ENCODE measurements at places on chromosomes 3 and 15.

GRCh38 chr15:67509918-67510317 lies 11.0 kb upstream of the C15orf61 start:
- DNase-seq, result no peak

DNA sequence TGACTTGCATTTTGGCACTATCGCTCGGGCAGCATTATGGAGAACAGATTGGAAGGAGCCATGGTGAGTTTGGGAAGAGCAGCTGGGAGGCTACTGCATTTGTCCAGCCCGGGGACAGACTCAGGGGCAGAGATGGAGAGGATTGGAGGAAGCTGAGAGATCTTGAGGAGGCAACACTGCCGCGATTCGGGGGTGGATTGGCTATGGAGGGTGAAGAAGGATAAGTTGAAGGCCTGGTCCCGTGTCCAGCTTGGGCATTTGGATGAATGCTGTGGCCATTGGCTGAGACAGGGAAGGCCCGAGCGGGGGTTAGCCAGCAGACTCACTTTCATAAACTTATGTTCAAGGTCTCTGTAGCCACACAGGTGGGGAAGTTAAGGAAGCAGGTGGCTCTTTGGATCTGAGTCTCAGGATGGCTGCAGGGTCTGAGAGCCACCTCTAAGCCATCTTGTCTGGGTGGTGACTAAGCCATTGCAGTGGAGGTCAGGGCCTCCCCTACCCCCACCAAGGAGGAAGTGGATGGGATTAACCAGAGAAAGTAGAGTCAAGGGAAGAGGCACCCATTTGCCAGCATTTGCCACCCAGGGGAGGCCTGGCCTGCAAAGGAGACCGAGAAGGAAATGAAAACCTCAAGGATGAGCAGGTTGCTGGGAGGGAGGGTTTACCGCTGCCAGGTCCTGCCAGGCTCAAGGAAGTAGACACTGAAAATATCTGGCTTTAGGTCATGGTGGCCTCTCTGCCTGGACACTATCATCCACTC lies 144.0 kb upstream of the TLE3 start:
- DNase-seq, result no peak

DNA sequence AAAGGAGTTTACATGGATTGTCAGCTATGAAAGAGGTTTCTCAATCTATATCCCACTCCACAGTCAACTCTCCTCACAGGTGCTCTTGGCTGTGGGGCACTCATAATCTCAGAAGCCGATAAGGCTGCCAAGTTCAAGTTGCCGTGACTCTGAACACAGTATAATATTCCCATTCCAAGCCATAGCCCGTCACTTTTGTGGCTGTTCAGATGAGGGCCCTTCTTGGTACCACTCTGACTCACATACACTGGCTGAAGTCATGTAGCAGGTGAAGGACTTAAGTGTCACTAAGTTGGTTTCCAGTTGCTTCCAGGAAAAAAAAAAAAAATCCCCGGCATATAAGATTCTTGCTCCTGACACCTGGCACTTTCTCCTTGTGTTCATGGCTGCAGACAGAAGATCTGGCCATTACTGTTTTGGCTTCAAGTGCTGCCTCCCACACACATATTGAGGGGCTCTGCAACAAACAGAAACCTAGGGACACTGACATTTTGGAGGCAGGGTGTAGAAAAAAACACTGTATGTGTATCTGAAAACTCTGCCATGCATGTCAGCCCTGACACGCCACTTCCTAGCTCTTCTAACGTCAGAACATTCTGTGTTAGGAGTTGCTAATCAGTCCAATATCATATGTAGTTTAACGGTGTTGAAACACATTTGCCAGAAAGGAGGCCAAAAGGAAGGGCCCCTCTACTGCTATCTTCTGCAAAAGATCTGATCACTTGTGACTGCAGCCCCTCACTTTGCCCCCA lies 170.2 kb upstream of the ICE2 start:
- no peak for DNase-seq

GRCh38 chr3:153158961-153159735 lies 2.9 kb upstream of the RAP2B start:
- DNase-seq, result no peak

DNA sequence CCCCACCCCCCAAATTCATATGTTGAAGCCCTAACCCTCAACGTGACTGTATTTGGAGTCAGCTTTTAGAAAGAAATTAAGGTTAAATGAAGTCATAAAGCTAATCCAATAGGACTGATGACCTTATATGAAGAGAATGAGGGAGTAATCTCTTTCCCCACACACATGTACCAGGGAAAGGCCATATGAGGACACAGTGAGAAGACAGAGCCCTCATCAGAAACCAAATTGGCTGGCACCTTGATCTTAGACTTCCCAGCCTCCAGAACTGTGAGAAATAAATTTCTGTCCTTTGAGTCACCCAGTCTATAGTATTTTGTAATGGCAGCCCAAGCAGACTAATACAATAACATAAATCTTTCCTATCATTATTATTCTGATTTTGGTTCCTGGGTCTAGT lies 194.7 kb upstream of the NANOGP8 start:
- no peak for DNase-seq

DNA sequence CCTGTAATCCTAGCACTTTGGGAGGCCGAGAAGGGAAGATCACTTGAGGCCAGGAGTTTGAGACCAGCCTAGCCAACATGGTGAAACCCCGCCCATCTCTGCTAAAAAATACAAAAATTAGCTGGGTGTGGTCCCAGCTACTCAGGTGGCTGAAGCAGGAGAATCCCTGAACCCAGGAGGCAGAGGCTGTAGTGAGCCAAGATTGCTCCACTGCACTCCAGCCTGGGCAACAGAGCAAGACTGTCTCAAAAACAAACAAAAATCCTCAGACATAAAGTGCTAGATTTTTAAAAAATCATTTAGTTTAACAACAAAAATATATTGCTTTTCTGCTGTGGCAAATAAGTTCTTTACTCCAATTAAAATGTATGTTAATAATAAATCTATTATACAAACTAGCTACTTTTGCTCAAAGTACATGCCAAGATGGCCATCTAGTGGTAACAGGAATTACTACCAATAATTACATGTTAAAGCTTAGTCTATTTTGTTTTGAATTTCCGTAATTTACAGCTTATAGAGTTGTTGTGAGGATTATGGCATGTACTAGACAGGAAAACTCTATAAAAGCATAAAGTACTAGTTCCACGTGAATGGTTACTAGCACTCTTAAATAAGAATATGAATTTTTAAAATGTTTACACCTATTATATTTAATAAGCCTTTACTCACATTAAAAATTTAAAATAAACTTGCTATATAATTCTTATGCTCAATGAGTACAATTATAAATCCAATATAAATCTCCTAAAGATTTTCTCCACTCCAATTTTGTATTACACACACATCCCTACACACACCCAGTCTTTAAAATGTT lies 39.0 kb downstream of the GABPB1 start:
- DNase-seq, result no peak

DNA sequence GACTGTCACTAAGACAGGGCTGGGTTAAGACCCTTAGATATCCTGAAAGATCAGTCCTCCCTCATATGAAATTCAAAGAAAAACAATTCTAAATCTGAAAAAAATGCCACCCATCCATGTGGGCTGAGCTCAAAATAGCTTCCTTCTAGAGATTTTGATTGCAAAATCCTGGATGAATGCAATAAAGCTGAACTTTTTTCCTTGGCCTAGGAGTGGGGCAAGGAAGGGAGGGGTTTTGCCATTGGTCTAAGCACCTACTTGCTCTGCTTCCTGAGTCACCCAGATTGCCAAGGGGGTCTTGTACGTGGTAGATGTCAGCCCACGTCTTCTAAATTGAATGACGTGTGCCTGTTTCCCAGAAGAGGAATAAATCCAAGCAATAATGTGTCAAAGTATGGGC lies 15.3 kb upstream of the SMAD3 start:
- DNase-seq, result no peak

- no peak for DNase-seq
Measured at GRCh38 chr3:182862159-182862860, 69.0 kb downstream of the ATP11B start.
